ENCODE measurements at places on chromosomes 6 and 20.

DNA sequence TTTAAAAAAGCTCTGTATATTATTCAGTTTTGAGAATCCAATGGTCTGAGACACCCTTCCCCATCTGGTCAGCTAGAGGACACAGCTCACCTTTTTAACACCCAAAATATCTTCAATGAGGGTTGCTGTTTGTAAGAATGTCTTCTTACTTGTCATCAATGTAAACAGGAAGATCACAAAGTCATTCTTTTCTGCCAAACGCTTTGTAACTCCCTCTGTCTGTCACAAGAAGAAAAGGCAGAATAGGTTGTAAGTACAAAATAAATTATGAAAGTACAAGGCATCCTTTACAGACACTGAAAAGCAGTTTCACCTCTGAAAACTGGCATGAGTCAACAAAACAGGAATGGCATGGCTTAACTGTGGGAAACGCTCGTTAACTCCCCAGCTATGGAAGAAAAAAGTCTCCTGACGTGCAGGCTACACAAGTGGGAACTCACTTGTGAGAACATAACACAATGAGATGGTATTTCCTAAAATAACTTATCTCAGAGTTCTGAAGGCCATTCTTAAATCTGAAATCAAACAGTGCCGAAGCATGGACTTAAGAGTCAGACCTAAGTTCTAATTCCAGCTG is 42.7 kb downstream of the TRPC4AP start:
- DNase-seq = no peak

DNA sequence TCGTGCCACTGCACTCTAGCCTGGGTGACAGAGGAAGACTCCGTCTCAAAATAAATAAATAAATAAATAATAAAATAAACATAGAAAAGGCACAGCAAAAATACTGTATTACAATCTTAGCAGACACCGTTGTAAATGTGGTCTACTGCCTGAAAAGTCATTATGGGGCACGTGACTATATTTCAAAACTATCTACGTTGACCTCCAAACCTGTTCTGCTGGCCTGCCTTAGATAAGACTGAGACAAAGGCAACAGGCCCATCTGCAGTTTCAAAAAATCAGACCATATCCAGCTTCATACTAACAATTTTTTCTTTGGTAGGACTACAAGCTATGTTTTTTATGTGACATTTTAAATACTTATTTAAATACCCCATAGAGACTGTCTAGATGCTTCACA is 59.1 kb downstream of the AGPAT4 start:
- no peak for DNase-seq

DNA sequence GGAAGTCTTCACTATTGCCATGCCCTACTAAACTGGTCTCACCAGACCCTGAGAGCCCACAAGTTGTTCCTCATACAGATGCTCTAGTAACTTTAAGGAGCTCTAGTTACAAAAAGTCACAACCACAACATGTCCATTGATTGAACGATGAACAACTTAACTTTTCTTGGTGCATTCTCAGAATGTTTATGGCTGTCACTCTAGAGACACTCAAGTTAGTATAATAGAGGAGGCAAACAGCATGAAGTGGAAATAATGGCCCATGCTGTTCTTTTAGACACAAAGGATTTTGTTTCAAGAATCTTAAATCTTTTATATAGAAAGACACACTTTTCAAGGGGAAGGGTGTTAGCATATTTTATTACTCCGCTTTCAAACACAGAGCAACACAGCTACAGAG is 934.4 kb downstream of the HACE1 start:
- no peak for DNase-seq

GRCh38 chr6:94463306-94463705 is 1043.9 kb upstream of the EPHA7 start:
- DNase-seq = no peak

GRCh38 chr6:1574083-1574761 is 35.5 kb upstream of the FOXC1 start:
- DNase-seq = no peak

DNA sequence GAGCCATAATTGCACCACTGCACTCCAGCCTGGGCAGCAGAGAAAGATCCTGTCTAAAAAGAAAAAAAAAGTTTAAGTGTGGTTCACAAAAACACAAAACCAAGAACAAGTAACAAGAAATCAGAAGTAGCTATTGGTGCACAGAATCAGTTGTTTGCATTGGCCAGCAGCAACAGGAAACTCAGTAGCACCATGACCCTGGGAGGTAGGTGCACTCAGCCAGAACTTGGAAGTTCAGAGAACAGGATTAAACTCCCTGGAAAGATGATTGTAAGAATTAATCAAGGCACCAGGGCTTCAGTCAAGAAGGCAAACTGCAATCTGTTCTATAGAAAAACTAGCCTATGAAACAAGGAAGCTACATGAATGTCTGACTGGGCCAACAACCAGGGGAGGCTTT is 267.9 kb downstream of the COL12A1 start:
- DNase-seq = no peak

- no peak for DNase-seq
These were observed 39.5 kb downstream of the ZDHHC14 start for GRCh38 chr6:157420497-157420896.

- no peak for DNase-seq
These were observed 165.1 kb downstream of the TINAG start for GRCh38 chr6:54473328-54473727.

DNA sequence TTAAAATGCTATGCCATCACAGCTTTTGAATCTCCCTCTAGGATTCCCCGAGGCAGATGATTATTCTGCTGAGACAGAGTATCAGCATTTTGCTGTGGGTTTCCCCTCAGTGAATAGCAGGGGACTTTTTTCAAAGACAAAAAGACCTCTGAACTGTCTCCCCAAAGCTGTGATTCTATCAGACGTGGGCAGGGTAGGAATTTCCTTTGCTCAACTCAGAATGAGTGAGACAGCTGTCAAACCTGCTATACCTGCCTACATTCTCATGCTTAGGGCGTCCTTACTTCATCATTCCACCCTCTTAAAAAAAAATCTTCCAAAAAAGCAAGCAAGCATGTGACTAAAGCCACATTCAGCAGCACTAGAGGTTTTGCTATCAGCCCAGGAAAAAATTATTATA is 147.6 kb upstream of the FAM83B start:
- DNase-seq = no peak

- DNase-seq = no peak
These were observed 13.0 kb upstream of the SLC16A10 start for GRCh38 chr6:111074311-111074710.

DNA sequence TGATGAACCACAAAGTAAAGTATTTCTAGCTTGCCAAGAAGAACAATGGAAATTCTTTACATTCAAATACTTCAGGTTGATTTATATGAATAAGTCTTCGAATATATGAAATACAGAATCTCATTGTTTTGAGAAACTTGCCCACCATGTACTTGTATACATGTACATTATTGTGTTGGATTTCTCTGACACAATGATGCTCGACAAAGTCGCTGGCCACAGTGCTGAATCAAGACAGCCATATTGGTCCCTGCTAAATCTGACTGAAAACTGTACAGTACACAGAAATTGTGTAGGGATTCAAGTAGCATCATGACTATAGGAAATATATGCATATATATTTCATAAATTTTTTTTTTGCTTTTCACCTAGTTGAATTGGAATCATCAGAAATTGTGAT is 13.1 kb upstream of the LIN28B start:
- DNase-seq = no peak
